Tibial artery (tissue), 4 donors: ENCODE measurements at places on chromosomes 12 and 14.

DNA sequence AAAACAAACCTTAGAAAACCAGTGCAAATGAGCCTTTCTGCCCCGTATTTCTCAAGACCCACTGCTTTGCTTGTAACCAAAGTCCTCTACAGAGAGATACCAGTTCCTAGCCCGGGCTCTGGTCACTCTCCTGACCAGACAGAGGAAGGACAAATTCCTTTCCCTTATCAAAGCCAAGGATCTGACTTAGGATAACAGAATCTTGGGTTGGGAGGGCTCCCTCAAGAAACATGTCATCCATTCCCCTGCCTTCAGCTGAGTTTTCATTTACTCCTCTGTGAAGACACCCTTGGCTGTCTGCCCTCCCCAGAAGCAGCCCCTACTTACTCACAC is 116.0 kb upstream of the PARP11 start:
- no peak overlapping the region for H3K27ac ChIP-seq
- H3K4me1 ChIP-seq = no peaks in the 10 kb centered on the region
- DNase-seq = no peak
- peaks cover 24% of the 10 kb centered on the region for H3K27me3 ChIP-seq
- no peaks in the 10 kb centered on the region for H3K36me3 ChIP-seq
- H3K4me3 ChIP-seq = no peak overlapping the region

GRCh38 chr12:105773471-105773870 is 365.3 kb downstream of the NUAK1 start:
- H3K27ac ChIP-seq = no peak overlapping the region
- H3K4me3 ChIP-seq = no peak overlapping the region
- peaks cover 16% of the 10 kb centered on the region for H3K4me1 ChIP-seq
- H3K36me3 ChIP-seq = no peaks in the 10 kb centered on the region

- DNase-seq = no peak
- no peaks in the 10 kb centered on the region for H3K36me3 ChIP-seq
- no peaks in the 10 kb centered on the region for H3K27me3 ChIP-seq
- H3K27ac ChIP-seq = no peak overlapping the region
Measured at GRCh38 chr12:104360983-104361707, 57.6 kb downstream of the EID3 start.

- no peak overlapping the region for H3K4me3 ChIP-seq
- H3K27ac ChIP-seq = no peak overlapping the region
- H3K4me1 ChIP-seq = no peaks in the 10 kb centered on the region
- no peaks in the 10 kb centered on the region for H3K36me3 ChIP-seq
- DNase-seq = no peak
Measured at GRCh38 chr14:100982762-100983161, 79.2 kb upstream of the RTL1 start.

DNA sequence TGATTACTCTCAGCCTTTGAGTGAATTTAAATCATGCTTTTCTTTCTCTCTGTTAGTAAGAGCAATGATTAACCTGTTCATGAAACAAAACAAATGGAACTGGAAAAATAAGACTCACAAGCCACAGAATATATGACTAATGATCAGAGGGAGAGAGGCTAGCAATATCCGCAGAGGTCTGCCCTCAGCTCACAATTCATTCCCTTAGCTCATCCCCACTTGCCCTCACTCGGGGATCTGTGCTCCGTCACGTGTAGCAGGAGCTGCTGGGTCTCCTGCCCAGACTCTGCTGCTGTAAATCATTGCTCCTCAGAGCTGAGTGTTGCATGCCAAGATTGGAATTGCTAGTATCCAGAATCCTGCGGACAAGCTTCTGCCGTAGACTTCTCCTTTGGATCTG is 53.1 kb upstream of the GNG2 start:
- H3K4me1 ChIP-seq = no peaks in the 10 kb centered on the region
- DNase-seq = no peak
- H3K4me3 ChIP-seq = no peak overlapping the region
- H3K27me3 ChIP-seq = no peaks in the 10 kb centered on the region

DNA sequence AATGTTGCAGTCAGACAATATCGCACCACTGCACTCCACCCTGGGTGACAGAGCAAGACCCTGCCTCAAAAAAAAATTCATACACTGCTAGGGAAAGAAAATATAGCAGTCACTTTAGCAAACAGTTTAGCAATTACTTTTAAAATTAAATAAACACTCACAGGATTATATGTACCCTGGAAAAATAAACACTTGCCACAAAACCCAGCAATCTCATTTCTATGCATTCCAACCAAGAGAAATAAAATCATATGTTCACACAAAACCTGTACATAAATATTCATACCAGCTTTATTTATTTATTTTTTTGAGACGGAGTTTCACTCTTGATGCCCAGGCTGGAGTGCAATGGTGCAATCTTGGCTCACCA is 20.2 kb downstream of the ATXN2 start:
- no peak overlapping the region for H3K27ac ChIP-seq
- no peaks in the 10 kb centered on the region for H3K27me3 ChIP-seq
- DNase-seq = no peak
- peaks cover 16% of the 10 kb centered on the region for H3K4me1 ChIP-seq

DNA sequence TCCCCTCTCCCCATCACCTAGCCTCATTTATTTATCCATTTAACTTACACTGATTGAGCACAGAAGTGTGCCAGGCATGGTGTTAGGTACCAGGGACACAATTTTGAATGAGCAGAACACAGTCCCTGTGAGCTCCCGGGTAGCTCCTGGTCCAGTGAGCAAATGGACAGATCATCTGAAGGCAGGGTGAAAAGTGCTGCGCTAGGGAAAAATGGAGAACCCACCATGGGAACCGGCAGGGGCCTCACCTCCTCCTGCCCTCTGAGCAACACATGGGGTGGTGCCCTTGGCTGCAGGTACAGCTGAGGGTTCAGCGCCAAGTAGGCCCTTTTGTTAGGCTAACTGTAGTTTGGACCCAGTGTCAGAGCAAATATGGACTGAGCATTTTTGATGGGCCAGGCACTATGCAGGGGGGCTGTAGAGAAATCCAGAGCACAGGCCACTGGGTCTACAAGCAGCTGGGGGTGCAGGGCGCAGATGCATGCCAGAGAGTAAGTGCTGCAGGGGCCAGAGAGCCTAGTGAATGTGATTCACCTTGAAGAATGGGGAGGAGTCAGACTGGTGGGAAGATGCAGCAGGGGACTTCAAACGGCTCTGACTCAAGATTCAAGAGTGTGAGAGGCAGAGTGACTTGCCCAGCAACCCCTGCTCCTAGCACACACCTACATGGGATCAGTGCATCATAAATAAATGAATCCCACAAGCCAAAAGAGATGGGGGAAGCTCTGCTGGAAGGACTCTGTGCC is 28.2 kb downstream of the LTBP2 start:
- H3K4me1 ChIP-seq = no peaks in the 10 kb centered on the region
- H3K27ac ChIP-seq = peak overlapping the region; percentile 61
- no peaks in the 10 kb centered on the region for H3K36me3 ChIP-seq
- no peak for DNase-seq
- H3K4me3 ChIP-seq = no peak overlapping the region

GRCh38 chr12:131097202-131098177 is 143.8 kb downstream of the ADGRD1 start:
- no peaks in the 10 kb centered on the region for H3K36me3 ChIP-seq
- H3K4me3 ChIP-seq = no peak overlapping the region
- H3K4me1 ChIP-seq = no peaks in the 10 kb centered on the region

GRCh38 chr12:132728502-132728901 is 17.9 kb downstream of the PGAM5 start:
- no peak overlapping the region for H3K4me3 ChIP-seq
- H3K27me3 ChIP-seq = no peaks in the 10 kb centered on the region
- no peaks in the 10 kb centered on the region for H3K4me1 ChIP-seq
- H3K36me3 ChIP-seq = peaks cover 87% of the 10 kb centered on the region

- no peak for DNase-seq
- H3K36me3 ChIP-seq = no peaks in the 10 kb centered on the region
- H3K27ac ChIP-seq = no peak overlapping the region
- no peaks in the 10 kb centered on the region for H3K27me3 ChIP-seq
- no peaks in the 10 kb centered on the region for H3K4me1 ChIP-seq
- no peak overlapping the region for H3K4me3 ChIP-seq
Measured at GRCh38 chr14:100143523-100143922, 15.9 kb downstream of the DEGS2 start.

- no peak for DNase-seq
- no peaks in the 10 kb centered on the region for H3K4me1 ChIP-seq
- no peaks in the 10 kb centered on the region for H3K36me3 ChIP-seq
- H3K4me3 ChIP-seq = no peak overlapping the region
- H3K27me3 ChIP-seq = no peaks in the 10 kb centered on the region
Measured at GRCh38 chr12:89166525-89166934, 185.8 kb downstream of the DUSP6 start.

- H3K4me3 ChIP-seq = no peak overlapping the region
- no peaks in the 10 kb centered on the region for H3K36me3 ChIP-seq
- peaks cover 13% of the 10 kb centered on the region for H3K4me1 ChIP-seq
- peaks cover 73% of the 10 kb centered on the region for H3K27me3 ChIP-seq
Measured at GRCh38 chr12:117362391-117362790, 965 bp upstream of the NOS1 start.

DNA sequence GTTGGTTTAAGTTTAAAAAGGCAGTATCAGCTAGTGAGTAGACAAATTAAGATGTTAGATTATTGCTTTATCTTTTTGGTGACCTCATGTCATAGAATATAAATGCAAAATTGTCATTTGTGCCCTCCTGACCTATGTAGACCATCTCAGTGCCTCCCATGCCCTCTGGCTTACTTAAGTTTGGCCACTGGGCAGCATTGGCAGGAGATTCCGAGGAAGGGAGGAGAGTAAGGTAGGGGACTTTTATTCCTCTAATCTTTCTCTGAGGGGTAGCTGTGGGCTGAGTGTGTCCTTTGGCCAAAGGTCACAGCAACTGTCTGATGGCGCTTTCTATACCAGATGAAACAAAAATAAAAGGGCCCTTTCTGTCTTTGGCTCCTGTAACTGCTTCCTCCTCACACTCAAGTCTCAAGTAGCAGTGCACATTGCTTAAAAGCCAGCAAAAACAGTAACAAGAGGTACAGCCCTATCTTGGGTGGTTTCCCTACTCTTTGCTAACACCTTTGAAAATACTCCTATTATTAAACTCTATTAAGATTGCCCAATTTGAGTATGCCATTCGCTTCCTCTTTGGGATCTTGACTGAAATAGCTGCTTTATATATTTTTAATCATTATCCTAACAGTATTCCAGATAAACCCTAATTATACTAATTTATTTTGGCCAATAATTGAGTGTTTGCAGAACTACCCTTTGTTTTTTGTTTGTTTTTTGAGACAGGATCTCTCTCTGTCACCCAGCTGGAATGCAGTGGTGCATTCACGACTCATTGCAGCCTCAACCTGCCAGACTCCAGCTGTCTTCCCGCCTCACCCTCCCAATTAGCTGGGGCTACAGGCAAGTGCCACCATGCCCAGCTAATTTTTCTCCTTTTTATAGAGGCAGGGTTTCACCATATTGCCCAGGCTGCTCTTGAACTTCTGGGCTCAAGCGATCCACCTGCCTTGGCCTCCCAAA is 56.5 kb upstream of the KCNH3 start:
- no peak overlapping the region for H3K27ac ChIP-seq
- no peaks in the 10 kb centered on the region for H3K36me3 ChIP-seq
- no peak overlapping the region for H3K4me3 ChIP-seq
- no peaks in the 10 kb centered on the region for H3K27me3 ChIP-seq
- no peaks in the 10 kb centered on the region for H3K4me1 ChIP-seq

DNA sequence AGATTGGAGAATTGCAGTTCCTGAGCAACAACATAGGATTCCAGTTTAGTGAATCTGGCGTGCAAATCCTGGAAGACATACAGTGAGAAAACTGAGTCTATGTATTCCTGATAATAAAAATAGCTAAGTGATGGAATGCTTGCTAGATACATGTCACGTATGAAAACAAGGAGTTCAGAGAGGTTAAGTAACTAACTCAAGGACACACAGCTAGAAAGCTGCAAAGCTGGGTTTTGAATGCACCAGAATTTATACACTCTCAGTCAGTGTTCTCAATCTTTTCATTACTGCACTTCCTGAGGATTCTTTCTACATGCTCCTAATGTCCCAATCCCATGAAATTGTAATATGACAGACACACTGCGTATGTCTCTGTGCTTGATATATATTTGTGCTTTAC is 35.3 kb downstream of the TBX3 start:
- no peaks in the 10 kb centered on the region for H3K4me1 ChIP-seq
- no peaks in the 10 kb centered on the region for H3K27me3 ChIP-seq
- no peaks in the 10 kb centered on the region for H3K36me3 ChIP-seq
- H3K4me3 ChIP-seq = no peak overlapping the region
- no peak for DNase-seq
- no peak overlapping the region for H3K27ac ChIP-seq

DNA sequence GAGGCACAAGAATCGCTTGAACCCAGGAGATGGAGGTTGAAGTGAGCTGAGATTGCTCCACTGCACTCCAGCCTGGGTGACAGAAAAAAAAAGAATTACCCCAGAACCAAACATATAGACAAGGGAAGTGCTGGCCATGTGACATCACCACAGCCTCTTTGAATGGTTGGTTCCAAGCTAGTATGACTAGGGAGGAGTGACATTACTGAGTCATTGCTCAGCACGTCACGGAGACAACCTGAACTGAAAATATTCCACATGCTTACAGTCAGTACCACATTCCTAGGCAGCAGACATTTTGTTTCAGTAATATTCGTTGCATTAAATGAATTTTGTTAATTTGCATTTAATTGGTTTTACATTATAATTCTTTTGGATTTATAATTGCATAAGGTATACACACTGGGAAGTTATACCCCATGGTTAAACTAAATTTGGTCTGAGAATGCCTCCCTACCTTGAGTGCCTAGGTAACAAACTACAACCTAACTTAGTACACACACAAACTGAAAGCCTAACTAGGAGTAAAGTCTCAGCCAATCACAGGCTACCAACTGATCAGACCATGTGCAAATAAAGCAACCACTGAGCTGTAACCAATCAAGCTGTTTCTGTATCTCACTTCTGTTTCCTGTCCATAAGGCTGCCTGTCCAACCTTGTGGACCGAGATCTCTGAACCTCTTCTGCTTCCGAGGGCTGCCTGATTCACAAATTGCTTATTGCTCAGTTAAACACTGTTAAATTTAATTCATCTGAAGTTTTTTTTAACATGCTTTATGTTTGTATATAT is 164.4 kb downstream of the CAND1 start:
- H3K36me3 ChIP-seq = no peaks in the 10 kb centered on the region
- H3K27ac ChIP-seq = peak overlapping the region; percentile 73
- no peak for DNase-seq
- no peaks in the 10 kb centered on the region for H3K27me3 ChIP-seq

- H3K27ac ChIP-seq = peak within 1 kb of the TSS; percentile 77
- H3K36me3 ChIP-seq = no peaks in the 10 kb centered on the region
- H3K4me3 ChIP-seq = peak within 1 kb of the TSS; percentile 76
- peak; percentile 67 for DNase-seq
- peaks cover 22% of the 10 kb centered on the region for H3K4me1 ChIP-seq
- no peaks in the 10 kb centered on the region for H3K27me3 ChIP-seq
Measured at GRCh38 chr14:60723907-60724618, at the start of gene SIX4. Gene SIX4 (minus strand): TSS chr14:60724351. CDS start chr14:60724074, 277 bp downstream.
